ENCODE measurements at places on chromosomes 2 and 18.

GRCh38 chr2:42359965-42360483, 993 bp downstream of the COX7A2L start:
- H3K27me3 ChIP-seq = peaks cover 3% of the 10 kb centered on the region
- no peak for DNase-seq
- peak overlapping the region; percentile 96 for H3K27ac ChIP-seq
- H3K4me1 ChIP-seq = peaks cover 23% of the 10 kb centered on the region
- peak overlapping the region; percentile 93 for H3K4me3 ChIP-seq
- H3K36me3 ChIP-seq = peaks cover 5% of the 10 kb centered on the region

- no peak overlapping the region for H3K27ac ChIP-seq
- H3K4me3 ChIP-seq = no peak overlapping the region
- no peak for DNase-seq
- H3K27me3 ChIP-seq = no peaks in the 10 kb centered on the region
Measured at GRCh38 chr2:157764386-157764785, 111.7 kb downstream of the ACVR1 start.

DNA sequence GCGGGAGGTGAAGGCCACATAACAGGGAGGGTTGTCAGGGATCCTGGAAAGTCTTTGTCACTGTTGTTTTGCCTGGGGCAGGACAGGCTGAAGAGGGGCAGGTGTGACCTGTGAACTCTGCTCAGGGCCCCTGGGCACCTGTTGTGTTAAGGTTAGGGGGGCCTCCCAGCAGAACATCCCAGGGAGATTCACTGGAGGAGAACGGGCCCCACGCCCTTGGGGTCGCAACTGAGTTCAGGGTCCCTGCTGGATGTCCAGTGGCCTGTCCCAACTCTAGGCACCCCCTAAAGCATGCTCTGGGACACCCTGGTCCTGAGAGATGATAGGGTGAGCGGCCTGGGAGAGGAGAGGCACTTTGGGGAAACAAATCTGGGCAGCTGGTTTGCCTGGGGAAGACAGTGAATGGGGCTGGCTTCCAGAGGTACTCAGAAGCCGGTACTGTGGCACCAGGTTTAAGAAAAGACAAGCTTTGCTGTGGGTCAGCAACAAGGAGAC, 22.9 kb downstream of the GPR35 start:
- H3K27ac ChIP-seq = no peak overlapping the region
- peaks cover 10% of the 10 kb centered on the region for H3K4me1 ChIP-seq
- no peaks in the 10 kb centered on the region for H3K36me3 ChIP-seq
- no peak overlapping the region for H3K4me3 ChIP-seq
- no peaks in the 10 kb centered on the region for H3K27me3 ChIP-seq

- no peak overlapping the region for H3K27ac ChIP-seq
- no peak overlapping the region for H3K4me3 ChIP-seq
- no peaks in the 10 kb centered on the region for H3K4me1 ChIP-seq
- DNase-seq = no peak
- H3K27me3 ChIP-seq = peaks cover 9% of the 10 kb centered on the region
- no peaks in the 10 kb centered on the region for H3K36me3 ChIP-seq
Measured at GRCh38 chr2:120722568-120723421, 12.9 kb upstream of the GLI2 start.

DNA sequence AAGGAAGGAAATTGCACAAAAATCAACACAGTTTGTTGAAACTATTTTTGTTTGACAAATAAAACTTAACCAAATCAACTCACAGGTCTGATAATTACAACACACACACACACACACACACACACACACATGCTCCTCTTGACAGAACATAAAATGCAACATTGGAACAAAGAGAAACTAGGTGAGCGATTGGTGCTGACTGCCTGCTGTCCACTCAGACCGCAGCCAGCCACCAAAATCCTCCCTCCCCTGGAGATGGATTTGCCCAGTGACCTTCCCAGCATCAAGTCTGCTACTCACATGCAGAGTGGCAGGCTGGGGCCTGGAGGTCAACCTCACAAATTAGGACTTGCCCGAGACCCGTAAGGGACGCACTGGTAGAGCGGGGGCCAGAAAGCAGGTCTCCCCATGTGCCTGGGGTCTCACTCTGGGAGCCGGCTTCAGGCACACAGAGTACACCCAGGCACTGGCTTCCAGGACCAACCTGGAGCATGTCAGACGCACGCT, 61.4 kb downstream of the DIPK1C start:
- no peak for DNase-seq
- no peak overlapping the region for H3K4me3 ChIP-seq
- no peaks in the 10 kb centered on the region for H3K36me3 ChIP-seq
- no peak overlapping the region for H3K27ac ChIP-seq
- peaks cover 27% of the 10 kb centered on the region for H3K27me3 ChIP-seq

GRCh38 chr2:208248601-208249000, 6.3 kb downstream of the IDH1 start:
- DNase-seq = no peak
- H3K4me1 ChIP-seq = peaks cover 1% of the 10 kb centered on the region
- no peak overlapping the region for H3K27ac ChIP-seq

- H3K27me3 ChIP-seq = no peaks in the 10 kb centered on the region
- DNase-seq = no peak
- no peak overlapping the region for H3K27ac ChIP-seq
- H3K36me3 ChIP-seq = no peaks in the 10 kb centered on the region
- H3K4me1 ChIP-seq = no peaks in the 10 kb centered on the region
Measured at GRCh38 chr18:5251117-5251516, 44.4 kb downstream of the ZBTB14 start.

GRCh38 chr18:8224576-8224975, 384.7 kb upstream of the RAB12 start:
- no peak overlapping the region for H3K4me3 ChIP-seq
- H3K27ac ChIP-seq = no peak overlapping the region
- H3K4me1 ChIP-seq = no peaks in the 10 kb centered on the region
- H3K36me3 ChIP-seq = no peaks in the 10 kb centered on the region
- DNase-seq = no peak

- H3K27ac ChIP-seq = peak overlapping the region; percentile 86
- DNase-seq = peak; percentile 75
- peak overlapping the region; percentile 76 for H3K4me3 ChIP-seq
Measured at GRCh38 chr2:127701651-127702394, 526 bp downstream of the SFT2D3 start.

GRCh38 chr2:154452906-154453493, 245.5 kb upstream of the KCNJ3 start:
- H3K27me3 ChIP-seq = no peaks in the 10 kb centered on the region
- DNase-seq = no peak
- H3K27ac ChIP-seq = no peak overlapping the region

- H3K27me3 ChIP-seq = no peaks in the 10 kb centered on the region
- H3K4me1 ChIP-seq = no peaks in the 10 kb centered on the region
- no peak overlapping the region for H3K4me3 ChIP-seq
- no peaks in the 10 kb centered on the region for H3K36me3 ChIP-seq
- DNase-seq = no peak
- H3K27ac ChIP-seq = no peak overlapping the region
Measured at GRCh38 chr18:6885992-6886796, 156.7 kb downstream of the ARHGAP28 start.

DNA sequence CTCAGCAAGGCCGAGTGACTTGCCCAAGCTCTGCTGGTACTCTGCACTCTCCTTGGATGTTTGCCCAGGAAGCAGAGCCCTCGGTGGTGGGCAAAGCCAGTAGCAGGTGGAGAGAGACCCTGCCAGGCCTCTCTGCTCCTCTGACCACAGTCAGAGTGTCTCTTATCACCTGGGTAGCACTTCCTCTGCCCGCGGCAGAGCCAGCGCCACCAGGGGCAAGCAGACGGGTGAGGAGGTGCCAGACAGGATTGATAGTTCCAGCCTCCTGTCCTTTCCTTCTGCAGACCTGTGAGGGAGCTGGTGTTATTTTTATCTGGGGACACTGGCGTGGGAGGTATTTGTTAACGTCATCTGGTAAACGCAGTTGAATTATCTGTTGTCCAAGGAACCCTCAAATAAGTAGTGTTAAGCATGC, 152.9 kb downstream of the SMAD7 start:
- no peak overlapping the region for H3K4me3 ChIP-seq
- H3K36me3 ChIP-seq = no peaks in the 10 kb centered on the region
- H3K27me3 ChIP-seq = no peaks in the 10 kb centered on the region
- peaks cover 2% of the 10 kb centered on the region for H3K4me1 ChIP-seq
- H3K27ac ChIP-seq = no peak overlapping the region

DNA sequence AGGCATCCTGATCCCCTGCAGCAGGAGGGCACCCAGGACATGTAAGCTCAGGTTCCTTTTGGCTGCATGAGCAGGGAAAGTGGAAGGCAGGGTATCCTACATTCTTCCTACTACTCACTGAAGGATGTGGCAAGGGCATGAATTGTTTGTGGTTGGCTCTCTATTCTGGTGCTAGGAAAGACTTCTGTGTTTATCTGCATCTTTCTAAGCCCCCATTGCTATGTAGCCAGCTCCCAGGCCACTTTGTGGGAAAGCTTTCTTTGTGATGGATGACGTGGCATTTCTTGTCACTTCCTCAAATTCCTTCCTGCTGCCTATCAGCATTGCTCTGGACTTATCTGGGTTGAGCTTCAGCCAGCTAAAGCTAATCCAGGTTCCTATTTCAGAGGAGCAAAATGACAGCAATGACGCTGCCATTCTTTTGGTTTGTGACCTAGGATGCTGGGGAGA, 46.2 kb downstream of the MEIS1 start:
- H3K27me3 ChIP-seq = no peaks in the 10 kb centered on the region
- no peak overlapping the region for H3K27ac ChIP-seq
- H3K36me3 ChIP-seq = no peaks in the 10 kb centered on the region
- H3K4me3 ChIP-seq = no peak overlapping the region
- DNase-seq = no peak
- no peaks in the 10 kb centered on the region for H3K4me1 ChIP-seq

DNA sequence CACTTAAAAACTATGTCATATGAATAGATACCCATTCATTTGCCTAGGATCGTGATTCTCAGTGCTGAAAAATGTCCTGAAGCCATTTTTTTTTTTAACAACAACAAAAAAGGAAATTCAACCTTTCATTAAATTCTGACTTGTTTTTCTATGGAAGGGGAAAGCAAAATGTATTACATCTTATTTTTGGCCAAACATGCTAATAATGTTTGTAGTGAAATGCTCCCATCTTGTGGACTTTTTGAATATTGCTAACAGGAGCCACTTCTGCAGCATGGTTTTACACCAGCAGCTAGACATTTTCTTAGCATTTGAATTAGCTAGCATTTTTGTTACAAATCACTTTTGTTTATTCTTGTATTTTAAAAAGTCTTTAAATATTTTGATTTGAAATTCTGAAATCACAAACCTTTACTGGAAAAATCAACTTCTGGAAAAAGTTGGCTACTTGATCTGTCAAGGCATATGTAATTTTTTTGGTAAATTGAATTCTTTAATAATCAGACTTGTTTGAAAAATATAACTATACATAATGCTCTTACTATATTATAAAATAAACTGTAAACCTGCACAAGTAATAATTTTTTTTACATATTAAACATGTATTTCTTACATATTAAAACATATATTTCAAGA, 75.8 kb downstream of the KIDINS220 start:
- no peaks in the 10 kb centered on the region for H3K4me1 ChIP-seq
- H3K36me3 ChIP-seq = peaks cover 4% of the 10 kb centered on the region
- H3K4me3 ChIP-seq = no peak overlapping the region
- no peak overlapping the region for H3K27ac ChIP-seq
- no peak for DNase-seq

DNA sequence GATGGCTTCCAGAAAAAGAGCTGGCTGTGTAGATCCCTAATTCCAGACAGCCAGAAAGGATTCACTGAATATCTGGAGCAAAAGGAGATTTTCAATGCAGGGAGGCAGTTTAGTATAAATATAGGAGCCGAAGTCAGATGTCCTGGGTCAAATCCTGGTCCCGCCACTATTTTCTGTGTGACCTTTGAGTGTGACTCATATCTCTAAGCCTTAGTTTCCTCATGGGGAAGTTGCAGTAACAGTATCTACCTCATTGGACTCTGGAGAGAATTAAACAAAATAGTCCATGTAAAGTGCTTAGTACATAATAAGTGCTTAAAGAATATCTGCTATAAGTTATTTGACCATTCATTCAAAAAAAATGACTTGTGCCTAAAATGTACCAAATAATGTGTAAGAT, 52.1 kb upstream of the ITGA6 start:
- no peak overlapping the region for H3K4me3 ChIP-seq
- H3K36me3 ChIP-seq = no peaks in the 10 kb centered on the region
- H3K4me1 ChIP-seq = no peaks in the 10 kb centered on the region
- no peaks in the 10 kb centered on the region for H3K27me3 ChIP-seq
- H3K27ac ChIP-seq = no peak overlapping the region
- DNase-seq = no peak

DNA sequence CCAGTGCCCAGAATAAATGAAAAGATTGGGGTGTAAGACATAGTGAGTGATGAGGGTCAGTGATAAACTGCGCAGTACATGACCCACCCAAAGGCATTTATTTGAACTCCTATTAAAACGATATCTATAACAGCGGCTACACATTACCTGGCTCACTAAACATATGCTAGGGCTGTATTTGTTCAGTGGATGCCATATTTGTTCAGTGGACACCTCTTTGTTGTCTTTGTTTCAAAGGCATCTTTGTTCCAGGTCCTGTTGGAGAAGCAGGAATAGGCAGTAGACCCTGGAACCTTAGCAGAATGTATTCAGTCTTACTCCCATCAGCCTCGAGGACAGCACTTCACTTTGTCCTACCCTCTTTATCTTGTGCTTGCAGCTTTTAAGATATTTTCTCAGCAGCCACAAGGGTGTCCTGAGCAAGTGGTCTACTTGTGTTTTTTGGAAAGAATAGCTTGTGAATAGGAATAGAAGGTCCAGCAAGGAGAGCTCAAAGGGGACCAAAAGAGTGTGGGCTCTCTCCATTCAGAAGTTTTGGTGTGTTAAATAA, 650.8 kb upstream of the FANCL start:
- DNase-seq = no peak
- H3K27me3 ChIP-seq = no peaks in the 10 kb centered on the region
- H3K36me3 ChIP-seq = no peaks in the 10 kb centered on the region
- H3K27ac ChIP-seq = no peak overlapping the region
- no peak overlapping the region for H3K4me3 ChIP-seq

- no peaks in the 10 kb centered on the region for H3K36me3 ChIP-seq
- no peak overlapping the region for H3K4me3 ChIP-seq
- peaks cover 35% of the 10 kb centered on the region for H3K27me3 ChIP-seq
- no peak for DNase-seq
- no peak overlapping the region for H3K27ac ChIP-seq
Measured at GRCh38 chr18:37270038-37270665, 295.4 kb downstream of the CELF4 start.

DNA sequence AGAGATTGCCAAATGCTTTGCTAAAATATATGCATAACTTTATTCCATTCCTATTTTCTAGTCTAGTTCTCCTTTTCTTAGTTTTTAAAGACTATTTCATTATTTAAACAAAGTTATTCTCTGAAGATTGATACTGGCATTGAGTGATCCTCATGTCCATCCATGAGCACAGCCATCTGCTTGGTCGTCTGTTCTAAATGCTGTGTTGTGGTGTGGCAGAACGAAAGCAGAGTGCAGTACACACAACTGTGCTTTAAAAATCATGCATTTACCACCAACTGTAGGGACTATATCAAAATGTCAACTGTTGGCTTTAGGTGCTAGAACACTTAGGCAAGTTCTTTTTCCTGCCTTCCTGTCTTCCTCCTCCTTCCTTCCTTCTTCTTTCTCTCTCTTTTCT, 226.6 kb downstream of the ACKR3 start:
- H3K4me1 ChIP-seq = no peaks in the 10 kb centered on the region
- no peaks in the 10 kb centered on the region for H3K36me3 ChIP-seq
- DNase-seq = no peak
- H3K4me3 ChIP-seq = no peak overlapping the region
- no peaks in the 10 kb centered on the region for H3K27me3 ChIP-seq
- no peak overlapping the region for H3K27ac ChIP-seq

GRCh38 chr18:73887801-73888200, 259.8 kb downstream of the FBXO15 start:
- DNase-seq = no peak
- H3K27me3 ChIP-seq = peaks cover 10% of the 10 kb centered on the region
- H3K4me3 ChIP-seq = no peak overlapping the region
- H3K36me3 ChIP-seq = no peaks in the 10 kb centered on the region
- no peaks in the 10 kb centered on the region for H3K4me1 ChIP-seq

All from T-cell (primary cell).